ENCODE measurements at places on chromosomes 6 and 20.

GRCh38 chr6:7535498-7535897 lies 6.0 kb upstream of the DSP start:
- H3K36me3 ChIP-seq = no peaks in the 10 kb centered on the region
- peaks cover 1% of the 10 kb centered on the region for H3K4me1 ChIP-seq
- no peak for DNase-seq
- H3K27ac ChIP-seq = no peak overlapping the region
- H3K27me3 ChIP-seq = peaks cover 32% of the 10 kb centered on the region

- H3K4me1 ChIP-seq = no peaks in the 10 kb centered on the region
- peaks cover 16% of the 10 kb centered on the region for H3K27me3 ChIP-seq
- H3K27ac ChIP-seq = no peak overlapping the region
- H3K4me3 ChIP-seq = no peak overlapping the region
- H3K36me3 ChIP-seq = peaks cover 3% of the 10 kb centered on the region
Observed at GRCh38 chr20:50624351-50625016, 66.9 kb downstream of the RIPOR3 start.

DNA sequence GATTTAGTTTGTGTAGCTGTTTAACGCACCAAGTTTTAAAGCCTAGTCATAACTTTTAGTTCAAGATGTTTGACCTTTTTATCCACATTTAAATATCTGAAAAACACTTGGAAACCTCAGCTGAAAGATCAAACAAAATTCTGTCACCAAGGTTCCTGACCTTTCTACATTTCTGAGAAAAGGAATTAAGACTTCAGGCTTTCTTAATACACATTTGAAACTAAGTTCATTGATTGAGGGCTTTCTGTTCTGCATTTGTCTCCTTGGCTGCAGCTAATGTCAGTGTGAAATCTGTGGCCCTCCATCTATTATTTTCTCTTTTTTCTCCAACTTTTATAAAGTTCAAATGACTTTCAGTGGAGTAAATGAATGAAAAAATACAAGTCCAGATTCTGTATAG lies 22.7 kb upstream of the FBXL4 start:
- H3K4me3 ChIP-seq = no peak overlapping the region
- DNase-seq = no peak
- peaks cover 4% of the 10 kb centered on the region for H3K27me3 ChIP-seq
- no peaks in the 10 kb centered on the region for H3K36me3 ChIP-seq

DNA sequence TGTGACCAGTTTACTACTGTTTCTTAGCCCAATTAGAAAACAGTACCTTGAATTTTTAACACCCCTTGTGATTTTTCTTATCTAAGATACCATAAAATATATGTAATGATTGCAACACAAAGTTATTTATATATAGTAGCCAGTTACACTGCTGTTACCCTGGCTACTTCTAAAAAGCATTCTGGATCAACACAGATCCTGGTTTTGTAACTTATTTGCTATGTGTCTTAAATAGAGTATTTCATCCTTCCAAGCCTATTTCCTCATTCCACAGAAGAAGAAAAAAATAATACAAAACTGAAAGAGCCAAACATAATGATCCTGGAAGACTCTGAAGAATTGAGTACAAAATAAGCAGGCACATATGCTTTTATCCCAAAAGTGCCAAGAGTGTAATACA lies 19.0 kb upstream of the GSTA4 start:
- no peaks in the 10 kb centered on the region for H3K27me3 ChIP-seq
- DNase-seq = no peak
- peaks cover 22% of the 10 kb centered on the region for H3K36me3 ChIP-seq
- H3K4me3 ChIP-seq = no peak overlapping the region
- H3K4me1 ChIP-seq = no peaks in the 10 kb centered on the region

GRCh38 chr20:59004763-59005522 lies 2.1 kb downstream of the CTSZ start:
- peak overlapping the region; percentile 94 for H3K4me3 ChIP-seq
- H3K27ac ChIP-seq = peak overlapping the region; percentile 100
- DNase-seq = peak; percentile 97
- peaks cover 85% of the 10 kb centered on the region for H3K4me1 ChIP-seq
- peaks cover 60% of the 10 kb centered on the region for H3K36me3 ChIP-seq

GRCh38 chr6:17957498-17957897 lies 29.9 kb downstream of the KIF13A start:
- peak; percentile 7 for DNase-seq
- peak overlapping the region; percentile 62 for H3K27ac ChIP-seq
- H3K36me3 ChIP-seq = no peaks in the 10 kb centered on the region

DNA sequence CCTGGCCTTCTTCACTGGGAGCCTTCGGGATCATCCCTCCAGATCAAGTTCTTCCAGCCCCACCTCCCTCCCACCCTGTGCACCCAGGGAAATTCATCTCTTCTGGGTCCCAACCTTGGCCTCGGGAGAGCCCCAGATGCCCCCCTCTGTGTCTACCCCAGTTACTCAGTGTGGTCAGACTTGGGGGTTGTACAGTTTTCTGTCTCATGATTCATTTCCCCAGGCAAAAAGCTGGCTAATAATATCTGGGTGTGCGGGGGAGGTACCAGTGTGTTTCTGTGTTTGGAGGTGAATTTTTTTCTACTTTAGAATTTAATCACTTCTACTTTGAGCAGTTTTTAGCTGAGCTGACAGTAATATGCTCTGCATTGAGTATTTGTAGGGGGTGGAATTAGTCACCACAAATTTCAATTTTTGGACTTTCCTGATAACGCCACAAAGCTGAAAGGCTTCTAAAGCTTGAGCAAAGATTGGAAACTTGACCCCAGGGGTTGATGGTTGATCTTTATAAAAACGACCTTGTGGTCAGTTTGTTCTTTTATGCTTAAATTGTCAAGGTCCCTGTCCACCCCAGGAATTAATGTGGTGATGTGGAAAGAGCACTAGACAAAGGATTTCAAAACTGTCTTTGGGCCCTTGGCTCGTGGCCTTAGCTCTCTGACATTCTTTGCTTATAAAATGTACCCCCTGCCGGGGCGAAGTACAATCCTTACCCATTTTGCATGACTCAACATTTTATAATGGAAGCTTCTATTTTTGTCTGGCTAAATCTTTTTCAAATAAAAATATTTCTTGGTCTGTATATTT lies 284.7 kb upstream of the TAB2 start:
- H3K27me3 ChIP-seq = no peaks in the 10 kb centered on the region
- H3K27ac ChIP-seq = peak overlapping the region; percentile 95
- peaks cover 19% of the 10 kb centered on the region for H3K36me3 ChIP-seq
- peak; percentile 76 for DNase-seq

DNA sequence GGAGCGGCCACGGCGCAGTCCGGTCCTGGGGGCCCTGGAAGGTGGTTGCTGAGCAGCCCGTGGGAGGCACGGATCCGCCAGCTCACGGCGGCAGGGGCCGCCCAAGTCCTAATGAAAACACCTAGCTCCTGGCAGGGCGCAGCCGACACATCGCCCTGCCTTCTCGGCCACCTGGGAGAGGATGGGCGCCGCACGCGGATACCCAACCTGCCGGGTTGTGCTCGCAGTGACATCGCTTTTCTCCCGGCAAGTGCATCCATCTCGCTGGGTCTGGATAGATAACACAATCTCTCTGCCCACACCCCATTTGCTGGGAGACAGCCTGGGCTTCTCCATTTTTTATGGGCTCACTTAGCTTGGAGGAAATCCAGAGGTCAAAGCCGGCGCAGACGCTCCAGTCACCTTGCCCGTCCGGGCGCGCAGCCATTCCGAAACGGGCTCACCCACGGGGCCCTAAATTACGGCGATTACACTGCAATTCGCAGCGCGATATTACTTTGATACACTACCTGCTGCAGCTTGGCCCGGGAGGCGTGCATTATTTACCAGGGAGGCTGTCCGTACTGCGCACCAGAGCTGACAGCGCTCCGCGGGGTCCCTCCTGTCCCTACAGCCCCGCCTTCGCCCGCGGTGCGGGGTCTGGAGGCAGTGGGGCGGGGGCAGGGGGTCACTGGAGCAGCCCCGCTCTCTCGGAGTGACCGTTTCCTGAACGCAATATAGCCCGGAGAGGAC lies 36.2 kb upstream of the CCDC167 start:
- peaks cover 35% of the 10 kb centered on the region for H3K4me1 ChIP-seq
- H3K4me3 ChIP-seq = peak overlapping the region; percentile 90
- H3K27me3 ChIP-seq = peaks cover 45% of the 10 kb centered on the region
- peaks cover 3% of the 10 kb centered on the region for H3K36me3 ChIP-seq
- peak overlapping the region; percentile 84 for H3K27ac ChIP-seq

DNA sequence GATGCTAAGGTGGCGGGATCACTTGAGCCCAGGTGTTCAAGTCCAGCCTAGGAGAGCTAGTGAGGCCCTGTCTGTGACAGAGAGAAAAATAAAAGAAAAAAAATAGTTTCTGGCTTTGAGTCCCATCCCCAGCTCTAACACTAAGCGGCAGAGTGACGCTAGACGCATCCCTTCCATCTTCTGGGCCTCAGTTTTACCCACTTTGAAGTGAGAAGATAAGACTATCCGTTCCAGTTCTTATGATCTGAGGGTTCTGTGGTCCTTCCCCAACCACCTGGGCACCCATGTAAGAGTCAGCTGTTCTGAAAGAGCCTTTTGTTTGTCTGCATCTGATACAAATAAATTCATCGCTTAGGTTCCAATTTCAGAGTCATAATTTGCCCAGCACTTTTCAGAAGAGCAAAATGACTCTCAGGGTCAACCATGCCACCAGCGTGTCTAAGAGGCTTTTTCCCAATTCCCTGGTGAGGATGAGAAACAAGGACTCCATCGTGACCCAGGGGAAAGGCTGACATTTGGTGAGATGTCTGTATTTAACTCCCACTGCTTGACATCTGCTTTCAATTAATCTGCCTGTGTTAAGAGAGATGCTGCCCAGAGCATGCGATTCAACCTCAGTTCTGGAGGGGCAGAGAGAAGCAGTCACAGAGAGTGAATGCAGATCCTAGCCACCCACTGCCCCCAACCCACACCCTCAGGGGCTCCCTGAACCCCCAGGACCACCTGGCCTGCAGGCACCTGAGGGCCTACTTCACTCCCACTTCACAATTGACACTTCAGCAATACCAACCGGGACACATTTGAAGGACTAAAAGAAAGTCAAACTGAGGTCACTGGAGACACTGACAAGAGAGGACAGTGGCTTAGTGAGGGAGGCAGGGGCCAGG lies 131.6 kb upstream of the TOP1 start:
- H3K4me1 ChIP-seq = no peaks in the 10 kb centered on the region
- no peak overlapping the region for H3K4me3 ChIP-seq
- no peaks in the 10 kb centered on the region for H3K36me3 ChIP-seq
- no peaks in the 10 kb centered on the region for H3K27me3 ChIP-seq
- H3K27ac ChIP-seq = no peak overlapping the region

DNA sequence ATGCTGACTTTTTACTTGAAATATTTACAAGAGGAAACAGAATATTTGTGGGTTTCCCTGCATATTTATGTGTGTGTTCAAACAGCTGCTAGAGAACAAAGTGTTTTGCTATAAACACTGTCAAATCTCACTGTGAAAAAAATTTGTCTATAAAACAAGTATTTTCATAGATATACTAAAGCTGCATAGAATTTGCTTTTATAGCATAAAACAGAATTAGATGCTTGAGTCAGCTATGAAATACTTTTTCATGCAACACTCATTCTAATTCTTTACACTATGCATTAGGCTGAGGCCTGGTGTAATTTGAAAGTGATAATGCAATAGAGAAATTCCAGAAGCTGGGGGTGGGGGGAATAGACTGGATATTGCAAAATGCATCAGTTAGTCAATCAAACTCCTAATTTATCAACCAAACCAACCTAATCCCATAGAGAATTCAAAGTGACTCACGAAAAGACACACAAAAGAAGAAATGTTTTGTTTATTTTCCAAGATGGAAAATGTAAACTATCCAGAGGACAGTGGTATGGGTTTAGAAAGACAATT lies 148.2 kb downstream of the LAMA2 start:
- no peak overlapping the region for H3K4me3 ChIP-seq
- H3K27me3 ChIP-seq = no peaks in the 10 kb centered on the region
- no peaks in the 10 kb centered on the region for H3K4me1 ChIP-seq
- H3K36me3 ChIP-seq = no peaks in the 10 kb centered on the region

GRCh38 chr20:52150440-52151258 lies 40.9 kb downstream of the ZFP64 start:
- H3K36me3 ChIP-seq = peaks cover 47% of the 10 kb centered on the region
- H3K4me1 ChIP-seq = no peaks in the 10 kb centered on the region
- no peak overlapping the region for H3K27ac ChIP-seq

- H3K4me1 ChIP-seq = no peaks in the 10 kb centered on the region
- H3K27ac ChIP-seq = no peak overlapping the region
- H3K27me3 ChIP-seq = peaks cover 7% of the 10 kb centered on the region
- no peaks in the 10 kb centered on the region for H3K36me3 ChIP-seq
Observed at GRCh38 chr20:52785679-52786078, 186.5 kb upstream of the TSHZ2 start.

DNA sequence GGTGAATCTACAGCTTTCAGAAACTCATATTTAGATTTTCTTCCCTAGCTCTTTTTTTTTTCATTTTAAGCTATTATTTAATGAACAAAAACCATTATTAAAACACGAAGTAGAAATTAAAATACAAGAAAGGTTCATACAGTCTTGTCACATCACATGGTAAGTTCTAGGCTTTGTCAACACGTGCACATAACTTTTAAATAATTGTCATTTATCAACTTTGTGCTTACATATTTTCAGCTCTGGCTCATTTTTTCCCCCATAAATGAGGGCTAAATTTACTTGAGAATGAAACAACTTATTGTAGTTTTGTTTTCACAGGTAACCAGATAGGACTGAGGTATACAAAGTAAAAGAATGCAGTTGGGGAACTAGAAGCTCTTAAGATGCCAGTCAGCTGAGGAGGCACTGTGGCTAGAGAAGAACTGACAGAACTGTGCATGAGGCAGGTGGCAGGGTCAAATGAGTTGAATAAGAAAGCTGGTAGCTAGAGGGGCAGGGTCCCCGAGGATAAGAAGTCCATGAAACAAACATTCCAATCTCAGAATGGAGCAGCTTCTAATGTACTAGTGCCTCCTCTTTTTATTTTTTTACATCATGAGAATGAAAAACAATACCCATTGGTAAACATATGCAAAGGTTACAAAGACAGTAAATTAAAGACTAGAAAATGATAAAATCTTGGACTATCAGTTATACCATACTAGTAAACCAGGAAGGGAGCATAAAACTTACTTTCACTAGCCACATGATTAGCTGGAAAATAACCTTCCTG lies 141.5 kb downstream of the MYB start:
- H3K27ac ChIP-seq = peak overlapping the region; percentile 47
- H3K4me3 ChIP-seq = peak overlapping the region; percentile 15
- no peak for DNase-seq
- no peaks in the 10 kb centered on the region for H3K27me3 ChIP-seq
- peaks cover 12% of the 10 kb centered on the region for H3K4me1 ChIP-seq

GRCh38 chr6:34508425-34508824 lies 42.5 kb downstream of the PACSIN1 start:
- H3K4me3 ChIP-seq = no peak overlapping the region
- no peak for DNase-seq

GRCh38 chr20:60583741-60584140 lies 625.5 kb downstream of the CDH26 start:
- H3K36me3 ChIP-seq = no peaks in the 10 kb centered on the region
- no peak overlapping the region for H3K4me3 ChIP-seq
- no peak overlapping the region for H3K27ac ChIP-seq
- peaks cover 3% of the 10 kb centered on the region for H3K27me3 ChIP-seq
- DNase-seq = no peak

Measured in stimulated activated naive B cell treated with anti-CD40 and anti-IgM and Interleukin-4, amounts not matched to agents 10 μg/mL and 1 μg/mL and 100 μg/mL, for 72 hours (primary cell).